ENCODE measurements at places on chromosomes 16 and 17.

GRCh38 chr16:29877266-29877961, 14.4 kb upstream of the CDIPT start:
- DNase-seq: no peak

- DNase-seq: no peak
These were observed 121.3 kb upstream of the GOT2 start for GRCh38 chr16:58855291-58855863.

- no peak for DNase-seq
These were observed 16.1 kb upstream of the RPTOR start for GRCh38 chr17:80528536-80528935.

- DNase-seq: no peak
These were observed 11.3 kb downstream of the CX3CL1 start for GRCh38 chr16:57383276-57384247.

GRCh38 chr17:82737967-82738877, 2.8 kb downstream of the FN3K start:
- no peak for DNase-seq

- no peak for DNase-seq
These were observed 97.7 kb downstream of the CBLN1 start for GRCh38 chr16:49183911-49184310.

GRCh38 chr16:57143149-57143921, 42.5 kb downstream of the PSME3IP1 start:
- no peak for DNase-seq

DNA sequence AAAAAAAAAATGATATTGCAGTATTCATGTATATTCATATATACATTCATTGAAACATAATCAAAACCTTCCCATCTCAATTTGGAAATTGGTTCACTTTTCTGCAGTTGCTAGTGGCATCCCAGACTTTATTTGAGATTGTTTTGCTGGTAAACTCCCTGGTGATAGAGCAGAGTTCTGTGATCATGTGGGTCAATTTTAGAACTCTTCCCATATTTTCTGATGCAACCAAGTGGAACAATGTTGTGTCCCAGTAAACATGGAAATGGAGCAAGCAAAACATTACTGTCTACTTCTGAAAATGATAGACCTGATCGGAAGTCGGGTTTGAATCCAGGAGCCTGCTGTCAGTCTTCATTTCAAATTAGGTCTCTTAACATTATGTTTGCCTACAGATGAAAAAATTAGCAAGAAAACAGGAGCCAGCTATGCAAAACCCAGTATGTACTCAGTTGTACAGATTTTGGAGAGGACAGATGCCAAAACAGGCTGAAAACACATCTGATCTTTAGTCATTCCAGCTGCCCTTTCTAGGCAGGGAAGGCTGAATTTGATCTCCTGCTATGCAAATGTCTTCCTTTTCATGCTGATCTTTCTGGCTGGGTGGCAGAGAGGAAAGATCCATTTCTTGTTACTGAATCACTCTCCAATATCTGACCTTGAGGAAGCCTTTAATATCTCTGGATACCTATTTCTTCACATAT, 786.6 kb upstream of the SOX9 start:
- DNase-seq: no peak

- no peak for DNase-seq
These were observed 79.0 kb downstream of the ANKRD11 start for GRCh38 chr16:89411335-89411850.

DNA sequence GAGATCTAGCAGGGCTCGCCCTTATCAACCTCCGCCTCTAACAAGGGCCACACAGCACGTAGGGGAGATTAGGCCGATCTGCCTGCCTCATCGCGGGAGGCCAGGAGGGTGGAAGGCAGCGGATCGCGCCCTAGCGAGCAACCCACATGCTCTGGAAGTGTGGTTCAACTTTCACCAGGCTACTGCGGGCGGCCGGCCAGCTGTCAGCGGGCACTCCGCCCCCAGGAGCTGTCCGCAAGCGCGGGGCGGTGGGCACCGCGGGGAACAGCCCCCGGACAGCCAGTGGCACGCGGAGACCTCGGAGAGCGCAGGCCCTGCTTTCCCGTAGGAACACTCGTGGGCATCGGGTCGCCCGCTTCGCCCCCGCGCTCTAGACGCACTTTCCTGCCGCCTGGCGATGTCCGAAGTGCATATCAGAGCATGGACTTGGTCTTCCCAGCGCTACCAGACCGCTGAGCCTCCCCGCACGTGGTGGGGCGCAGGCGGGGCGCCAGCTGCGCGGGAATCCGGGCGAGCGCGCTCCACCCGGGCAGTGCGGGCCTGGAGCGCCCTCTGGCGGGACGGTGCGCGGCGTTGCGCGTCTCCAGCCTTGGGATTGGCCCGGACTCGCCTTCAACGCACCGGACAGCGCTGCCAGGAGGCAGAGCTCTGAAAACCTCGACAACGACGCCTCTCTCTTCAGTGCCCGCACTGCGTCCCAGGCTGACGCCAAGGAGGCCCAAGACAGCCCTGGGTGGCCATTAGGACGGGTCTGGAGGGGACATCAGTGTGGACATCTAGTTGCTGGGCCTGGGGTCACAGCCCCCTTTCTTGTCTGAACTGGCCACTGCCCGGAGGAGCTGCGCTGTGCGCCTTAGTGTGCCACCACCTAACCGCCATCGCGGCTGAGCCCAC, 3.6 kb upstream of the ZNHIT3 start:
- peak; percentile 52 for DNase-seq

- no peak for DNase-seq
These were observed 97.9 kb upstream of the CDH11 start for GRCh38 chr16:65219786-65220185.

GRCh38 chr17:45149037-45149668, 878 bp downstream of the HEXIM1 start:
- DNase-seq: peak; percentile 42

- DNase-seq: no peak
These were observed at the start of gene TRIM47 for GRCh38 chr17:75878174-75878998. TRIM47 (minus strand) TSS chr17:75878581; CDS start chr17:75878548, 33 bp downstream.

GRCh38 chr17:63841350-63842172, 924 bp downstream of the SMARCD2 start:
- no peak for DNase-seq

- no peak for DNase-seq
These were observed 1.4 kb downstream of the EFCAB13 start for GRCh38 chr17:47325176-47325575.

Data from activated gamma-delta T cell (primary cell).